ENCODE measurements at places on chromosomes 12 and 14. TPM values are rescaled to one million over a fixed set of nuclear protein-coding genes. Genes with fewer than 3 reads are reported as not detected.

Gene PTGER2
- total RNA-seq: not detected

Gene TPH2
- not detected for total RNA-seq

Gene LBHD2
- not detected for total RNA-seq

Gene KLRC3
- total RNA-seq: 1.2 TPM

Gene TAS2R50
- total RNA-seq: 3.1 TPM

Gene ANO2
- total RNA-seq: 0.39 TPM
